ENCODE measurements at places on chromosomes 16 and 17. TPM values are rescaled to one million over a fixed set of nuclear protein-coding genes. Genes with fewer than 3 reads are reported as not detected.

GRCh38 chr17:2959371-2960130, 103.9 kb downstream of the OR1D5 start:
- H3K27ac ChIP-seq: peak overlapping the region; percentile 56
- H3K4me3 ChIP-seq: no peak overlapping the region
- DNase-seq: no peak

- H3K4me3 ChIP-seq: no peak overlapping the region
- H3K36me3 ChIP-seq: no peaks in the 10 kb centered on the region
- no peak overlapping the region for H3K27ac ChIP-seq
Observed at GRCh38 chr16:86798247-86799041, 220.1 kb downstream of the FOXL1 start.

- DNase-seq: no peak
- no peaks in the 10 kb centered on the region for H3K27me3 ChIP-seq
- H3K27ac ChIP-seq: no peak overlapping the region
- H3K4me1 ChIP-seq: peaks cover 28% of the 10 kb centered on the region
Observed at GRCh38 chr17:38796451-38797157, 2.8 kb downstream of the PIP4K2B start.

- no peak overlapping the region for H3K27ac ChIP-seq
- no peak for DNase-seq
- no peaks in the 10 kb centered on the region for H3K4me1 ChIP-seq
- no peak overlapping the region for H3K4me3 ChIP-seq
- H3K27me3 ChIP-seq: peaks cover 30% of the 10 kb centered on the region
- H3K36me3 ChIP-seq: no peaks in the 10 kb centered on the region
Observed at GRCh38 chr16:86227801-86228200, 282.5 kb upstream of the FOXF1 start.

- H3K4me1 ChIP-seq: no peaks in the 10 kb centered on the region
- peaks cover 14% of the 10 kb centered on the region for H3K27me3 ChIP-seq
- peak; percentile 53 for DNase-seq
- H3K27ac ChIP-seq: no peak overlapping the region
- H3K4me3 ChIP-seq: no peak overlapping the region
- no peaks in the 10 kb centered on the region for H3K36me3 ChIP-seq
Observed at GRCh38 chr16:6081320-6081976, 983.9 kb upstream of the EEF2KMT start.

DNA sequence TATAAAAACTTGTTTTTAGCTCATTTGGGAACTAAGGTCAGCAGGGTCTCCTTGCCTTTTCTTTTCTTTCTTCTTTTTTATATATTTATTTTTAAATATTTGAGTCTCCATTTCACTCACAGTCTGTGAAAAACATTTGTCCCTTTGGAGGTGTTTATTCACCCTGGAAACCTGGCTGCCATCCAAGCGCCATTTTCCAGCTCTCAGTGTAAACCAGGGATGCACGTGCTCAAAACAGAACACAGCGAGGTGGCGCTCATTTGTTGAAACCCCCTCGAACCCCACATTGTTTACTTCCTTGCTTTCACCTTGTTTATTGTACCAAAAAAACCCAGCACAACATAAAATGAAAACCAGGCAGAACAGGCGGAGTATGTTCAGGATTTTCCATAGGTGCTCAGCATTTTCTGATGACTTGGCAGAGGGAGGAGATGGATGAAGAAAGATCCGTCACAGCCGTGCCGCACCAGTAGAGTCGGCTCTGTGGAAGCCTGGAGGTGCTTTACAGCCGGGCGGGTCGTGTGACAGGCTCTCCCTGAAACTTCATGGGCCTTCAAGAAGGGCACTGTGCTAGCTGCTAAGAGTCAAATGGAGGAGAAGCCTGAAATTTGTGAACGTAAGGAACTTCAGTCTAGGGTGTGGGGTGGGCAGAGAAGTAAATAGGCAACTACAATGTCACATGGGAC, 284.4 kb downstream of the FOXL1 start:
- no peaks in the 10 kb centered on the region for H3K4me1 ChIP-seq
- no peak overlapping the region for H3K4me3 ChIP-seq
- peaks cover 27% of the 10 kb centered on the region for H3K27me3 ChIP-seq
- H3K27ac ChIP-seq: no peak overlapping the region
- no peak for DNase-seq

DNA sequence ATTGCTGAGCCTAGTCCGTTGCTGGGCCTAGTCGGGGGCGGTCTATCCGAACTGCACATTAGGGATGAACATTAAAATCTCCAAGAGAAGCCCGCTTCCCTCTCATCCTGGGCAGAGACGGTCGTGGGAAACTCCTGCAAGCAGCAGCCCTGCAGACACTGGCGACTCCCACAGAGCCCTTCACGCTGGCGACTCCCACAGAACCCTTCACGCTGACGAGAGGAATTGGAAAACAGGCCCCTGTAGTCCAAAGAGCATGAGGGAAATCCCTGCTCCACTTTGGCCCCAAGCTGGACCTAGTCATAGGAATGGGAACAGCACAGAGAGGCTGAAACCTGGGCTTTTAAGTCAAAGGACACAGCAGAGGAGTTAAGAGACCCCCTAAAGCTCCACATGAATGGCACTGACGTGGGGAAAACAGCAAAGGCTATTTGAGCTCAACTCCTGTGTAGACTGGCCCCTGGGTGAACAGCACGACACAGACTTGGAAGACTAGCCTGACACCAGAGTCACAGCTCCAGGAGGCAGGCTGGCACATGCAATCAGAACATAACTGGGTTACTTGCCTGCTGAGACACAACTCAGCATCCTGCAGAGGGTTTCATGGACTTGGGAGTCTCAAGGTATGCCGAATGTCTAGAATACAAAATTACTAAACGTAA, 42.2 kb downstream of the WDR45B start:
- H3K27ac ChIP-seq: peak overlapping the region; percentile 92
- no peak overlapping the region for H3K4me3 ChIP-seq
- H3K27me3 ChIP-seq: no peaks in the 10 kb centered on the region
- peaks cover 46% of the 10 kb centered on the region for H3K36me3 ChIP-seq
- no peaks in the 10 kb centered on the region for H3K4me1 ChIP-seq
- DNase-seq: no peak

GRCh38 chr17:73669771-73670170, 25.5 kb upstream of the SDK2 start:
- no peak overlapping the region for H3K4me3 ChIP-seq
- peaks cover 14% of the 10 kb centered on the region for H3K27me3 ChIP-seq
- peaks cover 9% of the 10 kb centered on the region for H3K4me1 ChIP-seq
- H3K27ac ChIP-seq: no peak overlapping the region

The HEATR9 gene
- total RNA-seq: not detected

The SRL gene
- total RNA-seq: 0.09 TPM

- peaks cover 11% of the 10 kb centered on the region for H3K36me3 ChIP-seq
- no peaks in the 10 kb centered on the region for H3K4me1 ChIP-seq
- no peak overlapping the region for H3K4me3 ChIP-seq
- no peak overlapping the region for H3K27ac ChIP-seq
Observed at GRCh38 chr17:2416010-2416734, 15.3 kb upstream of the MNT start.

- H3K27ac ChIP-seq: no peak overlapping the region
- H3K4me1 ChIP-seq: peaks cover 3% of the 10 kb centered on the region
- H3K36me3 ChIP-seq: no peaks in the 10 kb centered on the region
- no peak overlapping the region for H3K4me3 ChIP-seq
Observed at GRCh38 chr16:86556576-86556975, 1.5 kb upstream of the MTHFSD start.

GRCh38 chr16:65123396-65124211, 1.7 kb upstream of the CDH11 start:
- peak overlapping the region; percentile 72 for H3K4me3 ChIP-seq
- H3K27ac ChIP-seq: peak overlapping the region; percentile 24
- H3K27me3 ChIP-seq: peaks cover 67% of the 10 kb centered on the region
- no peaks in the 10 kb centered on the region for H3K36me3 ChIP-seq

The LDHD gene
- total RNA-seq: 0.64 TPM

DNA sequence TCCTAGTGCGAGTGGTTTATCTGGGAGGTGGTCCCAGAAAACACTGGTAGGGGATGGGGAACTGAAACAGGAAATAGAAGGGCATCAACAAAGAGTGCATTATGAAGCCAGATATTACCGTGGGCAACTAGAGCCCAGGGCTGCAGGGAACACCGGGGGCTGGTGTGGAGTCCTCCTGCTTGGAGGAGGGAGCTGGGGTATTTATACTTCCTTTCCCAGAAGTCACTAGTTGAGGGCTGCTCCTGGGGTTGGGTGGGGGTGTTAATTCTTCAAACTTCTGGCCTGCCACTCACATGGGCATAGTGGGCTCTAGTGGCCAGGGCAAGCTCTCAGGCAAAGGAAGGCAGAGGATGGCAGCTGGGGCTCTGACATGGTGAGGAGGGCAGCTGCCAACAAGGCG, 14.7 kb downstream of the LAT start:
- peaks cover 21% of the 10 kb centered on the region for H3K27me3 ChIP-seq
- DNase-seq: no peak
- no peaks in the 10 kb centered on the region for H3K36me3 ChIP-seq
